ENCODE measurements at places on chromosomes 1 and 21.

DNA sequence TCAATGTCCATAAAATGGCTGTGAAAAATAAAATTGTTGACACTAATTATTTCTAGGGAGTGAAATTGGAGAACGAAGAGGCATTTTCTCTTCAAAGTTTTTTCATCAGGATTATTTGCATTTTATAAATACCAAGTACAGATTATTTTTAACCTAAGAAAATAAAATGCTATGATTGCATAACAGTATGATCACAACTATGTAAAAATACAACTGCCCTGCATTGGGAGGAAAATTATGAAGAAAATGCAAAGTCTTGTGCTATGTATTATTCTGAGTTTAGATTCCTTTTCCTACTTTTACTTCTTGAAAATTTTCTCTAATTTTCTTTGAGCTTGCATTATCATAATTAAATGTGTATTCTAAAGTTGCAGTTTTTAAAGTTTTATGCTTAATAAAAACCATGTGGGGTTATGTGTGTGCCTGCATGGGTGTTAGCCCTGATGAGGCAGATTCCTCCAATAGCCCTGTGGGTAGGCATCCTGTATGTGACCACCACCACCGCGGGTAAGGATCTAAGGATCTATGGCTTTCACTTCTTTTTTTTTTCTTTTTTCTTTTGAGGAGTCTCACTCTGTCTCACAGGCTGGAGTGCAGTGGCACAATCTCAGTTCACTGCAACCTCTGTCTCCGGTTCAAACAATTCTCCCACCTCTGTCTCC is 24.7 kb downstream of the STX6 start:
- no peak for DNase-seq

DNA sequence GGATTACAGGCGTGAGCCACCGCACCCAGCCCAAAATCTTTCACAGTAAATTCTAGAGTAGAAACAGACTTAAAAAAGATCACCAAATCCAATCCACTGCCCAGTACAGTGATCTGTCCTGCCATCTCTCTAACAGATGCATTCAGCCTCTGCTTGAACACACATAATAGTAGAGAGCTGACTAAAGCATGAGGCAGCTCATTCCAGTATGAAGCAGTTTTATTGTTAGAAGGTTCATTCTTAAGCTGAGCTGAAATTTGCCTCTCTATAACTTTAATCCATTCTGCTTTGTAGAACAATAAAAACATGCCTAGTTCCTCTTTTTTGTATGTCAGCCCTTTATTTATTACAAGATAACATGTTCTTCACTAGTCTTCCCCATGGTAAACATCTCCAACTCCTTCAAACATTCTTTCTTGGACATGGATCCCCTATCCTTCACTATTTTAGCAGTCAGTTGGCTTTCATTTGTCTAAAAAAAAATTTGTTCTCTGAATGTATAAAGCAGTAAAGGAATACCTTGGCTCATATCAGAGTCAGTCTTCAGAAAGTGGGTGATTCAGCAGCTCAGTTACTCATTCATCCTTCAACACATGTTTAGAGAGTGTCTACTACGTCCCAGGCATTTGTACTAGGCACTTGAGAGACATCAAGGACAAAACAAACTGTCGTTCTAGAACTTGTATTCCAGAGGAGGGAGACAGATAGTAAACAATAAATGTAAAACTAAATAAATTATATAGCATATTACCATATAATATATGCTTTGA is 10.7 kb upstream of the PTBP2 start:
- DNase-seq: no peak

GRCh38 chr1:5887349-5887970 is 104.8 kb downstream of the NPHP4 start:
- no peak for DNase-seq

DNA sequence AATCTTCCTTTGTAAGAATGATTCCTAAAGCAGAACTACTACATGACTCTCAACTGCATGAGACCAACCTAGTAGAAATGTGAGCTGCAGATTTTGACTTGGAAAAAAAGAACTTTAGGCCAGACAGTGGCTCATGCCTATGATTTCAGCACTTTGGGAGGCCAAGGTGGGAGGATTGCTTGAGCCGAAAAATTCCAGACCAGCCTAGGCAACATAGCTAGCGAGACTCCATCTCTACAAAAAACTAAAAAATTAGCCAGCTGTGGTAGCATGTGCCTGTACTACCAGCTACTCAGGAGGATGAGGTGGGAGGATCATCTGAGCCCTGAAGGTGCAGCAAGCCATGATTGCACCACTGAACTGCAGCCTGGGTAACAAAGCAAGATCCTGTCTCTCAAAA is 24.7 kb upstream of the ITLN2 start:
- DNase-seq: no peak

DNA sequence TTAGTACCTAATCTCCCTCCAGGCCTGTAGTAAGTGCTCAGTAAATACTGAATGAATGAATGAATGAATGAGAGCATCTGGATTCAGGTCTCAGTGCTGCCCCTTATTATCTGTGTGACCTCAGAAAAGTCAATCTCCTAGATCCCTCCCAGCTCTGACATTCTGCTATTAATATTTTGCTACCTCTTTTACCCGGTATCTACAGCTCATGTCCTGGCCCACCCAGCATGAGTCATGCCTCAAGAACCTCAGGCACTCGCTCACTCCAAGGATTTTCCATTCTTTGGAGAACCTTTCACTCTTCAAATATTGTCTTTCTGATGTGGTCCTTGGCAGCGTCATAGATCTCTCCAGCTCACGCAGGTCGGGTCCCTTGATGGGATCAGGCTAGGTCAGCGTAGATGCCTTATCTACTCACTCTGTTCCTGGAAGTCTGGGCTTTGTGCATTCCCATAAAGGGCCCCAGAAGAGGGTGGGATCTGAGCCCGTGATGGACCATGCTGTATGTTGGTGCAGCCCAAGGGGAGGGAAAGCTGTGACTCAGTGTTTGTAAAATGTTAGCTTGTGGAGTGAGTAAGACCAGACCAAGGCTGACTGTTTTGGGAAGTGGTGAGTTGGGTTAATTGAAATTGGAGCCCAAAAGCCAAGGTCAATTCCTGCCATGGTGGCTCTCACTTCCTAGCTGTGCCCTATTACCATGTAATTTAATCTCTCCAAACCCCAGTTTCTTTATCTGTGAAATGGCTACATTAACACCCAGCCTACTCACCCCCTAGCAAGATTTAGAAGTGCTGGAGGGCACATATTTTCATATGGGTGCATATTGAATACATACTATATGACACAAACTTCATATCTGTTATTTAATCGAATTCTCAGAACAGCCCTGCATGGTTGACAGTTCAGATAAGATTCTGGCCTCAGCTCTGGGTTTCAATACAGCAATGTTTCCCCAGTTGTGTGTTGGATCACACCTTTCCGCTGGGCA is 214.1 kb upstream of the USP24 start:
- peak; percentile 98 for DNase-seq

DNA sequence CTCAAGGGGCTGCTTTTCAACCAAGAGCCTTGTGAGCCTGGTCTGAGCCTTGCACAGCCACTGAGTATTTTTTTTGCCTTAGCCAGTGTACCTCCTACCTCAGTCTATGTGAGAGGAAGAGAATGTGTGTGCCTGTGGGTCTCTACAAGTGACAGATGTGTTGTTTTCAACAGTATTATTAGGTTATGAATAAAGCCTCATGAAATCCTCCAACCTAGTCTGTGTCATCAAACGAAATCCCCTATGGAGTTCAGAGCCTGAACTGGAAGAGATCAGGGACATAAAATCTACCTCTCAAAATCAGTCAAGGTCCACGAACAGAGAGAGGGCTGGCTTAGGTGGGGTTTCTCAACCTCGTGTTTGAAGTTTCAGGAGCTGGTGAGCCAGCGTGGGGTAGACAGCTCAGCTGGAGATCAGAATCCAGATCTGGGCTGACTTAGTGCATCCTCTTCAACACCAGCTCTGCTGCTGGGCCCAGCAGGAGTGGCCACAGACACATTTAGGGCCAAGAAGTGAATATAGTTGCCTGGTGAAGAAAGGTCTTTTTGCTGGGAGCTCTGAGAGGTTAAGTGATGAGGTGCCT is 8.2 kb downstream of the XKR8 start:
- no peak for DNase-seq

- DNase-seq: no peak
Observed at GRCh38 chr1:229980009-229980408, 87.0 kb upstream of the GALNT2 start.

Data from pulmonary artery endothelial cell (primary cell).